Activated CD4-positive, alpha-beta T cell treated with anti-CD3 and anti-CD28 coated beads, Interleukin-2, Interleukin-6, amounts not matched to agents 100 ng/mL and 50 ng/mL, durations not matched to agents 16 hours and 8 hours (primary cell): ENCODE measurements at places on chromosomes 3 and 15.
A peak's percentile ranks its signal among the peaks of the same experiment; 100 is the strongest.

- DNase-seq = no peak
These were observed 75.1 kb upstream of the SLC6A11 start for GRCh38 chr3:10740954-10741353.

DNA sequence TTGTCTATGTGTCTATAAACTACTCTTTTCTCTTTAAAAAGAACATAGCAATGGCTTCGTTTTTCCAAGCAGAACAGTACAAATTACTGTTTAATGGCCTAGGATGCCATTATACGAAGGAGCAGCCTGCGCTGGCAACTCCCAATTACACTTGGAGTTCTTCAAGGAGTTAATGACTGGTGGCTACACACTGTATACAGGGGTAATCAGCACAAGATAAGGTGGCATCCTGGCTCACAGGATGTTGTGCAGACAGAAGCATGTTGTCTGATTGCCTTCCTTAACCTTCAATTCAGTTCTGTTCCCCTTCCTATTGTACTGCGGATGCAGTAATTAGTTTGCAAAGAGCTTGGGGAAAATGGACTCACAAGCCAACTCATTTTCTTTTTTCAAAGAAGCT lies 250.7 kb upstream of the ROBO2 start:
- DNase-seq = no peak

DNA sequence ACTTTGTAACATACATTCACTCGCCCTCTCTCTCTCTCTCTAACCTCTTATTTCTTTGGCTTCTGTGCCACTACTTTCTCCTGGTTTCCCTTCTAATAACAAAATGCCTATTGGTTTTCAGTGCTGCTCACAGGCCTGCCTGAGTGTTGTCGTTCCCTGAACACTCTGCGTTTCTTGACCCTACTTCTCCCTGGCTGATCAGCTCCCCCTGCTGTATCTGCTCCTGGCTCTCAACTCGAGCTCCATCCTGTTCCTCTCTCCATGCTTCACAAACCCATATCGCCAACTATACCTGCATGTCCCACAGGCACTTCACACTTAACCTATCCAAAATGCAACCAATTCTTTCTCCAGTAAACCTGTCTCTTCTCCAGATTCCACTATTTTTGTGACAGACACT lies 111.4 kb downstream of the OPA1 start:
- no peak for DNase-seq

DNA sequence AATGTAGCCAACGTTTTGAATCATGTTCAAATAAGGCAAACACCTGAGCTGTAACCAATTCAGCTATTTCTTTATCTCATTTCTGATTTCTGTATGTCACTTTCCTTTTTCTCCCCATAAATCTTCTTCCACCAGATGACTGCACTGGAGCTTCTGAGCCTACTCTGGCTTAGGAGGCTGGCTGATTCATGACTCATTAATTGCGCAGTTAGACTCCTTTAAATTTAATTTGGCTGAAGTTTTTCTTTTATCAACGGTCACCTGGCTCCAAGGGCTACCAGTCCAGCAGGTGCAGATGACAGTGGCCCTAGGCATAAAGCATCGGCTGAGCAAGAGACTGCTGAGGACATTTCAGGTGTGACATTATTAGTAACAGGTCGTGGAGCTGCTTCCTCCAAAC lies 39.6 kb upstream of the ITGA11 start:
- no peak for DNase-seq

DNA sequence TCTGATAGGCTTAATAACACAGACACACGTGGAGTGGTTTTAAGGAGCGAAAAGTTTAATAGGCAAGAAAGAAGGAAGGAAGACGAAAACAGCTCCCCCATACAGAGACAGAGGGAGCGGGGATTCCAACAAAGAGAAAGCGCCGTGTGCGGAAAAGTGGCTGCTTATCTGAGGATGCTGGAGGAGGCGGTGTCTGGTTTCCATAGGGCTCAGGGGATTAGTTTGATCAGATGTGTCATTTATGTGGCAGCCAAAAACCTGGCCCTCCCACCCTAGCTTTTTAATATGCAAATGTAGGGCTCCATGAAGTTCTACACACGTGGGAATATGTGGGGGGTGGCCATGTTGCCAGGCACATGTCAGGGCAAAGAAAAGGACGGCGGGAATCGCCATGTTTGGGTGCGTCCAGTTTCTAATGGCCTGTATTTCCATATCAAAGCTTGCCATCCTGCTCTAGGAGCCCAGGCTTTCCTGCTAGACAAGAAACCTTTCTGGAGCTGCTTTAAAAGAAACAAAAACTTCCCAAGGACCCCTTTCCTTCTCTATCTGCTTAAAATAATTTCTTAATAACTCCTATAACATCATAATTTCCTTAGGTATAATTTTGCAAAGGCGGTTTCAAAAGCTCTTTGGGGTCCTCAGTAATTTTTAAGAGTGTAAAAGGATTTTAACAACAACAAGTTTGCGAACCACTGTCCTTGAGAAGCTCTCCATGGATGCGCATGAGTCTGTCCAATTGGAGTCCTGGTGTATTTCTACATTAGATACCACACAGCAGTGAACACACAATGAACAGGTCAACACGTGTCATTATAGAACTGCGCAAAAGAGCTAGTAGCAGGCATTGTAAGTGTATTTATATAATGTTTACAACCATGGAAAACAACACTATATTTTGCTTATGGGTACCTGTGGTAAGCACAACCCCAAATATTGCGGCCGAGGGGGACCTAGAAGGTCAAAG lies 622 bp upstream of the ZNF589 start:
- no peak for DNase-seq

GRCh38 chr3:124402791-124403190 lies 327.5 kb upstream of the UMPS start:
- no peak for DNase-seq

GRCh38 chr3:47015151-47015550 lies 35.7 kb downstream of the NBEAL2 start:
- DNase-seq = no peak

DNA sequence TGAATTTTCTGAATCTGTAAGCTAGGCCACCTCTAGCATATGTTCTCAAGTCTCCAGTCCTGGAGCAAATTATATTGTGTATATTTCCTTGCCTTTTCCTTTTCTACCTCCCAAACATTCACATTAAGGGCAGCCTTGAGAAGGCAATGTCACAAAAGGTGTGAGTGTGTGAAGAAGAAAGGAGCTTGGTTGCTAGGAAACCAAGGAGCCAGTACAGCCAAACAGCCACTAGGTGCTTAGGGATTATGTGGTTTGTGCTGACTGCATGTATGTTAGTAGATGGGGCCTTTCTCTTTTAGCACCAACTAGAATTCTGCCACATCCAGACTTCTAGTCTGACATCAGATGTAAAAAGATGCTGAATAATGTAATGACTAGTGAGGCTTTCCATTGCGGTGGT lies 118.8 kb upstream of the DAZL start:
- DNase-seq = no peak

GRCh38 chr3:190401963-190402362 lies 14.0 kb downstream of the CLDN16 start:
- DNase-seq = no peak

- peak; percentile 57 for DNase-seq
These were observed 636 bp downstream of the TBC1D21 start for GRCh38 chr15:73873889-73874511.

DNA sequence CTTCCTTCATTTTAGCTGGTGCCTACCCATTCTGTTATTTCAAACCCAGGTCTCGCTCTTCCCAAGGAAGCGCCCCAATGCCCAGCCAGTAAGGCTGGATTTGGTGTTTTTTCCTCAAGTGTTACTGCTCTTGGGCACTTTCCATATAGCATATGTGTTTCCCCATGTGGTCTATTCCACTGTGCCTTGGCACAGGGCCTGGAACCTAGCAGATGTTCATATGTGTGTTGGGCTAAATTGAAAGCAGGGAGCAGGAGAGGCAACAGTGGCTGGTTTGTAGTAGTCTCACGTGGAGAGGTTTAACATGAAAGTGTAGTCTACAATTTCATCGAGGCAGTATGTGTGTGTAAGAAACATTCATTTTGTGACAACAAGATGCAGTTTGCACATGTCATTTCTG lies 48.2 kb upstream of the TEX264 start:
- no peak for DNase-seq

DNA sequence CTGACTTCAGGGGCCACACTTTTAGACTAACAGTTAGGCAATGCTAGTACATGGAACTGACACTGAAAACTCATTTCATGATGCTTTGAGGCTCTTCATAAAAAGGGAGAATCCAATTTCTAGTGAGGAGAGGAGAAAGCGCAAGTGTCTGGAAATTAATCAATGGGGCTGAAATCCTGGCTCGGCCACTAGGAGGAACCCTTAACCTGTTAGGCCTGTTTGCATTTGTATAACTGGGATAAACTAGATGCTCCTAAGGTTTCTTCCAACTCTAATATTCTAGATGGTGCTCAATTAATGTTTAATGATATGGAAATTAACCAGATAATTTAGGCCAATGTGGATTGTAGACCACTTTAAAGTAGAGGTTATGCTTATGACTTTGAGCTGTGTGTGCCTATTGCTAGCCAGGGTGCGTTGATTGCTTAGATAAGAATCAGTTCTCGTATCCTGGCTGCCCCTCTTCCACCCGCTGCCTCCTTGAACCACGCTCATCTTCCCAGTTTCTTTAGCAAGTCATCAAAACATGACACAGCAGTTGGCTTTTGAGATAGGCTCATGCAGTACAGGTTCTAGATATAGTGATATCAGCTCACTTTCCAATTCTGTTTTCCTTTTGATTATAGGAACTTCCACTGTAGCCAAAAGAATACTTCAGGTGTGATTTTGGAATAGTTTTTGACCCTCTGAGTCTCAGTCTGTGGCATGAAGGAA lies 16.8 kb upstream of the CRBN start:
- DNase-seq = no peak

DNA sequence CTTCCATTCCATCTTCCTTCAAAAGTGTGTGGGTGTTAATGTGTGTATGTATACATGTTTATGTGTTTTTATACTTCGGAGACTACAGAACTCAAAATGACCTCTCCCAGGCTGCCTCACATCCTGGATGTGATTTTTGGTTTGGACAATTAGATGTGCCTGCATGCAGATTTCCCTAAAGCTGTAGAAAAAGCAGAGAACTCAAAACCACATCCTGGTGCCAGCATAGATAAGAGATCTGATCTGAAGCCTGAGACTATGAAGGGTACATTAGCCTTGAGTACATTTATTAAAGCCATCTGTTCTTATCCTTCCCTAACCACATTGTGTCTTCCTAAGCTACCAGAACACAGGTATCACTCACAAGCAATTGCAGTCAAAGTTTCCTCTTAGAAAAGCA lies 319.4 kb upstream of the RASGRP1 start:
- DNase-seq = no peak

- DNase-seq = no peak
These were observed 801.5 kb upstream of the EPHA6 start for GRCh38 chr3:96012939-96013338.
